ENCODE measurements at places on chromosomes 11 and 22.
A peak's percentile ranks its signal among the peaks of the same experiment; 100 is the strongest.

DNA sequence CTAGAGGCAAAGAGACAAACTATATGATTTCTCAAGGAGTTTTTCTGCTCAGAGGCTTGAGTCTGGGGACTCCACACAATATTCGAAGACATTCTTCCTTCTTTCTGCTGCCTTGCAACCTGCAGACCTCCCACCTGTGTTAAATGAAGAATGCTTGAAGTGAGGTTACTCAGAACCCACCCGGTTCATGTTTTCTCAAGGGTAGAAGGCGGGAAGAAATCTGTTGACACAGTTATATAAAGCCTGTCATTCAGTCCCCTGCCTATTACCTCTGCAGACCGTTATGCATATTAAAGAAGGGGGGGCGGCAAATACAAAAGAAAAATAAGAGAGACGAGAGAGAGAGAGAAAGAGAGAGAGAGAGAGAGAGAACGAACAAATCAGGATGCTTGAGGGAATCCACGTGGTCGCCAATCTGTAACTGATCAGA, 2.2 kb upstream of the KMT2A start:
- DNase-seq, result no peak

- DNase-seq, result no peak
Measured at GRCh38 chr11:71251151-71251721, 1.1 kb downstream of the SHANK2 start.

DNA sequence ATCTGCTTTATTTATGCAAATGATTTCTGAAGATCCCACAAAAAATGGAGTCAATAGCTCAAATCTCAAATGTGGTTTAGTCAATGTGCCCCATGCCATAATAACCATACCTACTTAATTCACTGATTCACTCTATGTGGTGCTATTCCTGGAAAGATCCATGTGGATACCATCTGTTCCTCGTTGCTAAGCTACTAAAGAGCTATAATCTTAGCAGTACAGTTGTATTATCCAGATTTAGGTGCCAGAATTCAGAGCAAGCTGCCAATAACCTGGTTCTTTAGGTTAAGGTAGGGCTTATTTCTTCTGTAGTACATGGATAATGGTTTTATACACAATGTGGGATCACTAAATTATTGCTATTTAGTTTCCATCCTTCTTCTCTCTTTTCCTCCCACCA, 974.7 kb upstream of the CCDC90B start:
- DNase-seq, result no peak

DNA sequence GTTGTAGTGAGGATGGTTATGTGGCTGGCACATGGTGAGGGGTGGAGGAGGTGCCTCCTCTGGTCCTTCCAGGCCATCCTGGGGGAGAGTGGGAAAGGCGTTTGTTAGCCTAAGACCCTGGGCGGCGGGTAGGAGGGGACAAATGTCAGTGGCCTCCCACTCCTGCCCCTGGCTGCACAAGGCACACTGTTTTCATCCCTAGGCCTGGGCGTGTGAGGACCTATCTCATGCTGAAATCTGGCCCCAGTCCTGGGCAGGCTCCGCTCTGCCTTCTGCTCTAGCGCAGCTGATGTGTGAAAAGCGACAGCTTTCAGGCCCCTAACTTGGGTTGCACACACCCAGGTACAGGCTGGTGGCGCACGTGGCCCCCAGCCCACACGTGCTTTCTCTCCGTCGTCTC, 32.1 kb downstream of the DAGLA start:
- no peak for DNase-seq

DNA sequence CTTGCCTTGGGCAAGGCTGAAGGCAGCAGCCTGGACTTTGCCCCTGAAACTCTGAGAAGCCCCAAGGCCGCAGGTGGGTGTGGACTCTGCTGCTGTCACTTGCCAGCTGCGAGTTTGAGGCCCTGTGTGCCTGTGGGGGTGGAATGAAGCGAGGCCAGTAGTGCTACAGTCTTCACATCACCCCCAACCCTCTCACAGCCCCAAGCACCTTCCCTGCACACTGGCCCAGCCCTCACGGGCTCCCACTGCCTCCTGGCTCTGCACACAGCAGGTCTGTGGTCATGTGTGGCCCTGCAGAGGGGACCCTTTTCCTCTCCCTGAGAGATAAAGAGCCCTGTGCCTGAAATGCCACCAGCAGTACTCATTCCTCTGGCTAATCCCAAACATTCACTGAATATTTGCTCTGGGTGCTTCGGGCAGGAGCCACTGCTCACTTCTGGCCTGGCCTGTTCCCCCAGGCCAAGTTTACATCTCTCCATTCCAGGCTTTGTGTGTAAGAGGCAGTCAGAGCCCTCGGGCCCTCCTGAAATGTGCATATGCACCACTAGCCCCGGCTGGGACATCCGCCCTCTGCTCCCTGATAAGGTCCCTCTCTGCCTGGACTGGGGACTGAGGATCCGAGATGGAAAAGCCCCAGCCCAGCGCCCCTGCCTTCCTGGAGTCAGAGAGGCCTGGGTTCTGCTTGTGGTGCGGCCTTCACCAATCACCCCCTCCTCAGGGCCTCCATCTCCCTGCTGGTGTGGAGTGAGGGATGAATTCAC, 17.7 kb downstream of the MGAT3 start:
- no peak for DNase-seq

DNA sequence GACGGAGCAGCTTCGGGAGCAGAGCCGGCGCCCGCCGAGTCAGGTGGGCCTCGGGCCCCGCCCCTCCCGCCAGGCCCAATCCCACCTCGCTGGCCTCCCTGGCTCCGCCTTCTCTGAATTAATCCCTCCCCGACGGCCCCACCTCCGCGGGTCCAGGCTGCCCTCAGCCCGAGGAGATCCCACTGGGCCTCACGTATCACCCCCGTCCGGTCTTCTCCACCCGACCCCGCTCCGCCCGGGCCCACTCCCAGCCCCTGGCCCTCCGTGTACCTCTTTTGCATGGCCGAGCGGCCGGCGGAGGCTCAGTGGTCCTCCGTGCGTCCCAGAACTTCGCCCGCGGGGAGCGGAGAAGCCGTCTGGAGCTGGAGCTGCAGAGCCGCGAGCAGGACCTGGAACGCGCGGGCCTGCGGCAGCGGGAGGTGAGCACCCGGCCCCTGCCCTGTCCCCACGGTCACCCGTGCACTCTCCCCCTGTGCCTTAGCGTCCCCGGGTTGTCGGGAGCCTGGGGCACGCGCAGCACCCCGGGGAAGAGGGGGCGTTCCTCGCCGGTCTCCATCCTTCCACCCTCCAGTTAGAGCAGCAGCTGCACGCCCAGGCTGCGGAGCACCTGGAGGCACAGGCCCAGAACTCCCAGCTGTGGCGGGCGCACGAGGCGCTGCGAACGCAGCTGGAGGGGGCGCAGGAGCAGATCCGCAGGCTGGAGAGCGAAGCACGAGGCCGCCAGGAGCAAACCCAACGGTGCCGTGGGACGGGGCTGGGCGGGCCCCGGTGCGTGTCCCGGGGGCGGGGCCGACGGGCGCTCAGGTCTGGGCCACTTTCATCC, 2.2 kb upstream of the CD151 start:
- DNase-seq, result peak; percentile 85

GRCh38 chr22:26689513-26690301, 32.3 kb downstream of the MIAT start:
- DNase-seq, result no peak

DNA sequence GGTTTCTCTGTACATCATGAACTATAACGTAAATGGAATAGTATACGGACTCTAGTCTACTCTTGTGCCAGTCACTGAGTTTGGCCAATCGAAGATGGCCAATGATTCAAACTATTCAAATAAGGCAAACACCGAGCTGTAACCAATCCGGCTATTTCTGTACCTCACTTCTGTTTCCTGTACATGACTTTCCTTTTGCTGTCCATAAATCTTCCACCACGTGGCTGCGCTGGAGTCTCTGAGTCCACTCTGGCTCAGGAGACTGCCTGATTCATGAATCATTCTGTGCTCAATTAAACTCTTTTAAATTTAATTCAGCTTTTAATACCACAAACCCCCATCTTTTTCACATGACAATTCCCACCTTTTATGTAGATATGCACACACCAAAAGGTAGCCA, 1.5 kb upstream of the JAML start:
- DNase-seq, result no peak

DNA sequence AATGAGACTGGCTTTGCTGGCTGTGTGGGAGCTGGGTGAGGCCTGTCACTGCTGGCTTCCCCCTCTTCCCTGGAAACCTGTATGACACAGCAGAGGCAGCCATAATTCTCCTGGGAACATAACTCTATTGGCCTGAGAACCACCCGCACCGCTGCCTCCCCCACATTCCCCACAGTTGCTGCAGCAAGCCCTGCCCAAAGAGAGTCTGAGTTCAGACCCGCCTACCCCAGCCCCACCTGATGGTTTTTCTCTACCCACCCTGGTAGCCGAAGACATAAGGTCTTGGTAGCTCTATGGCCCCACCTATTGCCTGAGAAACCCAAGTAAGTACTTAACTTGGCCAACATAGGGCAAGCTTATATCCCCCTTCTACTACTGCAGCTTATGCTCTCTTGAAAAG, 174.8 kb downstream of the C11orf91 start:
- no peak for DNase-seq

- peak; percentile 90 for DNase-seq
Measured at GRCh38 chr11:64745189-64745520, 1.2 kb upstream of the RASGRP2 start.
